ENCODE measurements at places on chromosomes 12 and 14.

DNA sequence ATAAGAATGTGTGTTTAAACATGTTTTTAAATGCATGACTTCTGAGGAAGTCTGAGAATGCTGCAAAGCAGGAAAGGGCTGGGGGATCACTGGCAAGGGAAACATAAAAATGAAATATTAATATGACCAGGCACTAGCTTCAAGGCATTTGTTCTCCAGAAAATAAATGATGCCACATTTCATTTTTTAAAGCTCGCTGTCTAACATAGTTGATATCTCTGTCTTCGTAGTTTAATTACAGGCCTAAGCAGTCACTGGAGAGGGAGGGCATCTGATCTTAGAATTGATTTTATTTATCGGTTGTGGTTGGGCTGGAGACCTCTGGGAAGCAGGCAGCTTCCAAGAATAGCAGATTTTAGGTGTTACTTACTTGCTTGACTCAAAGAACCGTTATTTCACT, 87.5 kb downstream of the TBC1D30 start:
- no peak for DNase-seq

DNA sequence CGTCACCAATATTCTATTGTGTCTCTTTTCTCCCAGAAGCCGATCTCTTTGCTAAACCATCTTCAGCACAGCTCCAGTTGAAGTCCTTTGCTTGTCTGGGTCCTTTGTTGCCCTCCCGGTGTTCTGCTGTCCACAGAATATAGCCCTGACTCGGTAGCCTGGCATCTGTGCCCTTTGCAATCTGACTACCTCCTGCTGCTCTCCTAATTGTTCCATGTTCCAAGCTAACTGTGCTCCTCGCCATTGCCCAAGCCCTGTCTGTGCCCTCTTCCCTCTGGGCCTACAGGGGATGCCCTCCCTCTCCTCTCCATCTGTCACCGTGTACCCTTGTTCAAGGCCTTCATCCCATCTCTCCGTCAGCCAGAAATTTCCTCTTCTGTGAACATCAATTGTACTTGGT, 306.3 kb downstream of the APAF1 start:
- DNase-seq = no peak

GRCh38 chr14:62125793-62126192, 363.6 kb downstream of the SNAPC1 start:
- no peak for DNase-seq

GRCh38 chr12:26238341-26239121, 43.2 kb downstream of the SSPN start:
- no peak for DNase-seq

DNA sequence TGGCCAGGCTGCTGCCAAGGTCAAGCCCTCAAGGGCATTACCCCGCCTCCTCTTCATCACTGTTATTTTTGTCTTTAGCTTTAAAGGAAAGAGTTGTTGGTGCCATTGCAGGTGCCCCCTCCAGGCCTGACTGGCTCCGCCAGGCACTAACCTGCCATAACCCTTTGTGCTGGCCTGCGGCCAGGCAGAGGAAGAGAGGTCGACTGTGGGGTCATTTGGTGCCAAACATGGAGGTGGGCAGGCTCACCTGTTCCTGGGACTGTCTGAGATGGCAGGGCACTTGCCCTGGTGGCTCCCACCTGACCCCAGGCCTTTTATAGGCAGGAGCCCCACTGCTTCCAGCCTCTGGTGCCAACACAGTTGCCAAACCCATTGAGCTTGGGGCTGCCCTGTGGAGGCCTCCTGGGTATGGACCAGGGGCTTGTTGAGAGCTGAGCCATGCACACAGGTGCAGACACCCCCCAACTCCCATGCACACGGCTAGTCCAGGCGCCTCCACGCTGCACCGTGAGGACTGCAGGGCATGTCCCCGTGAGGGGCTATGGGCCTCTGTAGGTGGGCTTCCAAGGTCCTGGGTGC, 29.4 kb upstream of the PLD4 start:
- DNase-seq = no peak

DNA sequence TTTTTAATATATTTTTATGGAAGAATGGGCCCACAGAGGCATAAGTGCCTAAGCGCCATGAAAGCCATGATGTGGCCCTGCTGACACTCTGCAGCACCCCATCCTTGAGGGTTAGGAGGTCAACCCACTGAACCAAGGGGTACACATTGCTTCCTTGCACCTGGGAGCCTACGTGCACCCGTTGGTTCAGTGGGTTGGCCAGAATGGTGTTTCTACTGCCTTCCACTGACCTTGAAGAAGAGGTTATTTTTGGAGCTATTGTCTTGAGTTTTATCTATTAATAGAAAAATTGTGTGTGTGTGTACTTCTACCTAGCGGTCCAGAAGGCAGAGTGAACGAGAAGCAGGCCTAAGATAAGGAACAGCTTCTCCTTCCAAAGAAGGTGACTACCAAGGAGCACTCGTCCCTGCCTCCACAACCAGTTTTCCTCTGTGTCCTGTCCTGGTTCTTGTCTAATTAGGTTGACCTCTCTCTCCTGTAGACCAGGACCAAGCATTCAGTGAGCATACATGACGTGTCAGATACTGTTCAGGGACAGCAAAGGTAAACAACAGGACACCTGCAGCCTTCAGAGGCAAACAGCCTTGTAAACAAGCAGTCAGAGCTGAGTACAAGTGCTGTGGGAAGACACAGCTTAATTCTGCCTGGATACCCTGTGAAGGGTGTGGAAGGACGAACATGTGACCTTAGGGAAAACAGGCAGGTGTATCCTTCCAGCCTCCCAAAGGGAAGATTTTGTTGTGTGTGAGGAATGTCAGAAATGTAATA, 30.4 kb upstream of the PLEK2 start:
- no peak for DNase-seq

DNA sequence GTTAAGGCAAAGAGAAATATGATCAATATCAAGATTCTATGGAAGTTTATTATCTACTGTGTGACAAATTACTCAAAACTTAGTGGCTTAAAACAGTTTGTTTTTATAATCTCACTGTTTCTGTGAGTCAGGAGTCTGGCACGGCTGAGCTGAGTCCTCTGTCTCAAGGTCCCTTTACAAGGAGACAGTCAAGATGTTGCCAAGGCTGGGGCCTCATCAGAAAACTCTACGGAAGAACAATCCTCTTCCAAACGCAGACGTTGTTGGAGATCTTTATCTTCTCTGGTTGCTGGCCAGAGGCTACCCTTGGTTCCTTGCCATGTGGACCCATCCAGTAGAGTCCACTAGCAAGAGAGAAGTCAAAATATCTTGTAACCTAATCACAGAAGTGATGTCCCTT, 100.6 kb upstream of the CCND2 start:
- DNase-seq = no peak

DNA sequence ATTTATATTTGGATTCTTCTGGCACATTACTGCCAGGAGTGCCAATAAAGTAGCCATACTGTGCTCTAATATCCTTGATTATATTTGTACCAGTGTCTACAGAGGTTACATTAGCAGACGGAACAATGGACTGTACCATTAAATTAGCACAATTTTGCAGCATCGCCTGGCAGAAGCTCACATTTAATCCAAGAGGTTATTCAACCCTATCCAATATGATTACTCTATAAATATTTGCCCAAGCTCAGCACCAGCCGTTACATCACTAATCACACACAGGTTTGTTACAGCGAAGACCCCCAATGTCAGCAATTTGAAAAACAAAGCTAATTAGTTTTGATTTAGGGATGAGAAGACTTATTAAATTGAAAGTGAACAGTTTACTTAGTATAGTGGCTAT, 16.9 kb upstream of the MGST1 start:
- DNase-seq = no peak

DNA sequence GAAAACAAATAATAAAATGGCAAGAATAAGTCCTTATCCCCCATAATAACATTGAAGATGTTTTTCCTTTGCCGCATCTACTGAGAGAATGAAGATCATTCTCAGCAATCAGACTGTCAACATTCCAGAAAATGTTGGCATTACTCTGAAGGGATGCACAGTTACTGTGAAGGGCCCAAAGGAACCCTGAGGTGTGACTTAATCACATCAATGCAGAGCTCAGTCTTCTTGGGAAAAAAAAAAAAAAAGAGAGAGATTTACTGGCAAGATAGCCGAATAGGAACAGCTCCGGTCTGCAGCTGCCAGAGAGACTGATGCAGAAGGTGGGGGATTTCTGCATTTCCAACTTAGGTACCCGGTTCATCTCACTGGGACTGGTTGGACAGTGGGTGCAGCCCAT, 41.3 kb upstream of the OR6J1 start:
- DNase-seq = no peak

DNA sequence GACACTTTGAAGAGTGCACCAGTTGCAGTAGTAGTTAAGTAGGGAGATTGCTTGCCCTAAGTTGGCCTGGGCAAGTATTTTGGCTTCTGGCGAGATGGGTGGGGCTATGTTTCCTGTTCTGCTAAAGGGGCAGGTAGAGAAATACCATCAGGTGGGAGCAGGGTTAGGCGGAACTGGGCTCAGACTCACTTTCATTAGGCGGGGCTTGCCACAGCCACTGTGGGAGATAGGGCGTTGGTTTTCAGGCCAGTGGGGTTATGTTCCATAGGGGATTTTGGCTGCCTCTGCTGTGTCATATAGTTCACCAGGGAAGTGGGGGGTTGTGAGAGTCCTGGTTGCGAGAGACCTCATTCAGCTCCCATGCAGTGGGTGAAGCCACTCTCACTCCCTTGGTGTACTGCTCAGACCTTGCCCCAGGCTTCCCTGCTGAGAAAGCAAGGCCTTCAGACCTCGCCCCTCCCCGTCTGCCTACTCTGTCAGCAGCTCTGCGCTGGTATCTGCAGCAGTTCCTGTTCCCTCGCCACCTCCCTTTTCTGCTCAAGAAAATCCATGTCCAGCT, 43.3 kb downstream of the AEBP2 start:
- no peak for DNase-seq

DNA sequence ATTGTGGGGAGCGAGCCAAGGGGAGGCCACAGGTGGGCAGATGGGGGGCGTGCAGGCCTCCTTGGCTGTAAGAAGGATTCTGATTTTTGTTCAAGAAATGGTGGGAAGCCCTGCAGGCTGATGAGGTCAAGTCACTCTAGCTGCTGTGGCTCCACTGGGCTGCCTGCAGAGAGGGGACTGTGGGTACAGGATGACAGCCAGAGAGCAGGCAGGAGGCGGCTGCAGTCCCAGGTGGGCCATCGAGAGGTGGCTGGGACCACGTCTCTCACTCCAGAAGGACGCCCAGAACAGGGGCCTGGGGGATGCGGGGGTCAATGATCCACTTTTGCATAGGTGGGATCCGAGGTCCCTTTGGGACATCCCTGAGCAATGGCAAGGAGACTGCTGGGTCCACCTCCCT, 9.1 kb downstream of the NCOR2 start:
- DNase-seq = no peak

DNA sequence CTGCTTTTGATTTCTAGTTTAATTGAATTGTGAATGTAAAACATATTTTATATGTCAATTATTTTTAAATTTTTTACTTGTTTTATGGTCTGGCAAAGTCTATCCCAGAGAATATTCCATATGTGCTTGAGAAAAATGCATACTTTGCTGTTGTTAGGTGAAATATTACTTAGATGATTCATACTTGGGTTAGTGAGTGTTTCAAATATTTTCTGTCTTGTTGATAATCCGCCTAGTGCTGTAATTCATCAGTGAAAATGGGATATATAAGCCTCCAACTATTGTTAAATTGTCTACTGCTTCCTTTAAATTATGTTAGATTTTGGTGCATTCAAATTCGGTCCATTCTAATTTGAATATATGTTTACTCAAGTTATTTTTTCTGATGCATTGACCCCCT, 395.5 kb downstream of the LRFN5 start:
- DNase-seq = no peak
